Uterus (tissue), 4 donors: ENCODE measurements at places on chromosomes 2 and 18. TPM values are rescaled to one million over a fixed set of nuclear protein-coding genes. Genes with fewer than 3 reads are reported as not detected.

GRCh38 chr2:230680463-230681170 is 32.0 kb upstream of the CAB39 start:
- no peaks in the 10 kb centered on the region for H3K36me3 ChIP-seq
- H3K4me3 ChIP-seq, result no peak overlapping the region
- H3K27me3 ChIP-seq, result no peaks in the 10 kb centered on the region

- no peaks in the 10 kb centered on the region for H3K27me3 ChIP-seq
- no peak overlapping the region for H3K27ac ChIP-seq
- no peaks in the 10 kb centered on the region for H3K4me1 ChIP-seq
- H3K36me3 ChIP-seq, result no peaks in the 10 kb centered on the region
- H3K4me3 ChIP-seq, result no peak overlapping the region
These were observed 76.9 kb upstream of the MAP3K20 start for GRCh38 chr2:172998547-172999272.

GRCh38 chr2:199457147-199458008 is at the start of gene SATB2:
SATB2 (minus strand) TSS chr2:199457939; CDS start chr2:199456037, 1,902 bp downstream.
- DNase-seq, result no peak
- H3K4me3 ChIP-seq, result peak within 1 kb of the TSS; percentile 88
- peak within 1 kb of the TSS; percentile 72 for H3K27ac ChIP-seq

DNA sequence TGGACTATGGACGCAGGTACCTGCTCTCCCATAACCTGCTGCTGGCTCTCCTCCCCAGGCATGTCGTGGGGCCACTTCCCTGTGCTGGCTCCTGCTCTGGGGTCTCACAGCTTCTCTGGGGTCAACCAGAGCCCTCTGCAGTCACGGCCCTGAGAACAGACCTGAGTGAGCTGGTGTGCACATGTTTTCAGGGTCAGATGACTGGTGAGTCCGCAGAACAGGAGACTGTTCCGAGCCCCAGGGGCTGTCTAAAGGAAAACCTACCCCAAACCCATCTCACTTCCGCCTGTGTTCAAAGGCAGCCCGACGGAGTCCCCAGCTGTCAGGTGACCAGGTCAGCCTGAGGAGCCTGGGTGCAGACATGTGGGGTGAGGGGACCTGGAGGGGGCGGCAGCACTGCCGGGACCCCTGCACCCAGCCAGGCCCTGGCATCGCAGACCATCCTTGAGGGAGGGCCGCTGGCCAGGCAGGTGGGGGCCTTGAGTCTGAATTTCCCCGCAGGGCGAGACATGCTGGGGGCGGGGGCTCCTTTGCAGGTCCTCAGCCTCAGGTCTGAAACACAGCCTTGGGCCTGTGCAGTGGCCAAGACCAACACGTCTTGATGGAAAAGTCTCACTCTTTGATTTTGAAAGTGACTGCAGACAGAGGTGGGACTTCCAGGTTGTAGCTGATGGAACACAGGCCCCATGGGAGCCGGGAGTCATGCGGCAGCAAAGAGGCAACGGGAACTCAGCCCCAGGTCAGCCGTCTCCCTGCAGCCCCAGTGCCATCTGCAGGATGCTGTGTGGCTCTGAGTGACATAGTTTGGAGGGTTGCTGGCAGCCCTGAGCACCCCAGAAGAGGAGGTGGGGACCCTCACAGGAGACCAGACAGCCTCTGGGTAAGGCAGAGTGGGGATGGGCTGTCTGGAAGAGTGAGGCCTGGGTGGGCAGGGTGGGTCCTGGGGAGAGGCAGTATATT is 65.3 kb downstream of the TWIST2 start:
- H3K36me3 ChIP-seq, result no peaks in the 10 kb centered on the region
- H3K4me3 ChIP-seq, result no peak overlapping the region
- no peaks in the 10 kb centered on the region for H3K27me3 ChIP-seq
- DNase-seq, result no peak
- no peaks in the 10 kb centered on the region for H3K4me1 ChIP-seq

DNA sequence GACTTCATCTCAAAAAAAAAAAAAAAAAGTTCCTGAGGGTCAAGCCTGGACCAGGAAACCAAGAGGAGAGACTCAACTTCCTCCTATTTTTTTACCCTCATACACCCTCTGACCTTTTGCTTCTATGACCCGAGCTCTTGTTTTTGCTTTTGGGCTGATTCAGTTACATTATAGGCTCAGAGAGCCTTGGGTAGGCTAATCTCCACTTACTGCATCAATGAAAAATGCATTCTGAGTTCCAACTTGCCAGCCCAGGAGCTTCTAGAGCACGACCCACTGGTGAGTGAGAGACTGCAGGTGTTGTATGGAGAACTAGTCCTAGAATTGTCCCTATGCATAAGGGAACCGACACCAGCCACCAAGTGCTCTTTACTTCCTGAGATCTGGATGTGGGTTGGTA is 91.1 kb downstream of the CABLES1 start:
- H3K27me3 ChIP-seq, result no peaks in the 10 kb centered on the region
- DNase-seq, result no peak
- H3K36me3 ChIP-seq, result no peaks in the 10 kb centered on the region
- H3K4me3 ChIP-seq, result no peak overlapping the region
- peak overlapping the region; percentile 95 for H3K27ac ChIP-seq
- H3K4me1 ChIP-seq, result peaks cover 14% of the 10 kb centered on the region

DNA sequence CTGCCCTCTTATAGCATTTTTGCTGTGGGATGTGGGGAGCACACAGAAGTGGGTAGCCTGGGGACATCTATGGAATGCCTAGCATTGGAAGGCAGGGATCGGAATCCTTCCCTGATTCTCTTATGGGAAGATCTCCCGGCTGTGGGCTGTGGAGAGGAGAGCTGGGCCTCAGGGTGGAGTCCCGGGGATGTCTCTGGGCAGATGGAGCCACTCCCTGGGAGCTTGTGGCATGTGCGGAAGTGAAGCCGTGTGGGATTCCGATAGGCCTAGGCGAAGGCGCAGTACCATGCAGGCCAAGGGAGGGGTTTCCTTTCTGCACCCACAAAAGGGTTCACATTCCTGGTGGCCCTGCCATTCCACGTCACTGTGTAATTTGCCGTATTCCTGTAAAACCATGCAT is 87.9 kb downstream of the GLI2 start:
- H3K27ac ChIP-seq, result no peak overlapping the region
- no peaks in the 10 kb centered on the region for H3K4me1 ChIP-seq
- H3K4me3 ChIP-seq, result no peak overlapping the region
- H3K27me3 ChIP-seq, result no peaks in the 10 kb centered on the region
- DNase-seq, result no peak

DNA sequence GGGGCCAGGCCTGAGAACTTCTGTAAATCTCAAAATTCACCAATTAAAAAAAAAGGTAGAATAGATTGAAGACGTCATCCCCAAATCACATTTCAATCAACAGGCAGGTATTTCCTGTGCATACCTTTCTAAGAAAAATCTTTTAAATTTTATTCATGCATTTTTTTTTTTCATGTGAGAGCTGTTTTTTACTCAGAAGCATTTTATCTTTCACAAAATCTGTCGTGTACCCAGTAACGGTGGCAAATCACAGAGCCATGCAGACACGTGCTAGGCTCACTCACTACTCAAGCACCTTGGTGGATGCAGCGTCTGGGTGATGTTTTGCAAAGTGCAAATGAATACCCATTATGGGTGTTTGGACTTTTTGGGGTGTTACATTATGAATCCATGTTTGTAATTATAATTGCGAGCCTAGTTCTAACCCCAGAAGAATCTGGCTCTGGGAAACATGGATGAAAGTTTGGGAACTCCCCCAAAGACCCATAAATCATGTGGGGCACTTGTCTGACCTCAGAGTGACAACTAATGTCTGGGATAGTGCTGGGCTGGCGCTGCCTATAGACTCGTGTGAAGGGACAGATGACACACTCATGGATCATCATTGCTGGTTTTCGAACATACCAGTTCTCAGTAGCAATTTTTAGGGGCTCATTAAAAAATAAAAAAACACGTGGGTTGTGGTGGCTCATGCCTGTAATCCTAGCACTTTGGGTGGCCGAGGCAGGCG is 335.2 kb downstream of the LPIN1 start:
- H3K27ac ChIP-seq, result no peak overlapping the region
- no peak overlapping the region for H3K4me3 ChIP-seq
- no peak for DNase-seq
- no peaks in the 10 kb centered on the region for H3K36me3 ChIP-seq
- H3K4me1 ChIP-seq, result no peaks in the 10 kb centered on the region

DNA sequence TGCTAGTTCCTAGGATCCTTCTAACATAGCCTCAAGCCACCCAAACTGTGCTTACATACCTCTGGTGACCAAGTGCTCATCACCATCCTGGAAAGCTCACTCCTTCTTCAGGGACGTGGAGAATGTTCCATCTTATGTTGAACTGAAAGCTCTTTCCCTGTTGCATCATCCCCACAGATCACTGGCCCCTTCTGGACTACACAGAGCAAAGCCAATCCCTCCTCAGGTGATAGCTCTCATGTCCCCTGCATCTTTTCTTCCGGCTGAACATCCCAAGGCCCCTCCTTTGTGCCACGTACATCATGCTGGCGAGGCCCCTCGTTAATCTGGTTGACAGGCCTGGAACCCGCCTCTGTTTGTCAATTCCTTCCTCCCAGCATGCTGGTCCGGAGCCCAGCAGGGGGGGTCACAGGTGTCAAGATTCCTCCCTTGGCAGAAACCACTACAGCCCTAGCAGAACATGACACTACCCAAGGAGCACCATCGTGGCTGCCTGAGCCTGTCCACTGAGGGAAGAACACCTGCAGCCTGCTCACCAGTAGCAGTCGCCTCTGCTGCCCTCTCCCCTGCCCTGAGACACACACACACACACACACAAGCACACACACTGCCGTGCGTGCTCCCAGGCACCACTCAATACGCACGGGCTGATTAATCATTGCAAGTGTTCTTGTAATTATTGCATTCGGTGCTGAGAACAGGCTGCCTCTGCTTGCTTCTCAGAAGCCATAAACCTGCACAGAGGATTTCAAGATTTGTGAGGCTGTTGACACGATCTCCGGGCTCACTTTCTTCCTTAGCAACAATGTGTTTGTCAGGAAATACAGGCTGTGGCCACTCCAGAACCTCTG is 6.3 kb upstream of the KCNK3 start:
- H3K36me3 ChIP-seq, result no peaks in the 10 kb centered on the region
- H3K4me3 ChIP-seq, result no peak overlapping the region
- DNase-seq, result no peak
- no peak overlapping the region for H3K27ac ChIP-seq
- H3K4me1 ChIP-seq, result no peaks in the 10 kb centered on the region
- no peaks in the 10 kb centered on the region for H3K27me3 ChIP-seq

DNA sequence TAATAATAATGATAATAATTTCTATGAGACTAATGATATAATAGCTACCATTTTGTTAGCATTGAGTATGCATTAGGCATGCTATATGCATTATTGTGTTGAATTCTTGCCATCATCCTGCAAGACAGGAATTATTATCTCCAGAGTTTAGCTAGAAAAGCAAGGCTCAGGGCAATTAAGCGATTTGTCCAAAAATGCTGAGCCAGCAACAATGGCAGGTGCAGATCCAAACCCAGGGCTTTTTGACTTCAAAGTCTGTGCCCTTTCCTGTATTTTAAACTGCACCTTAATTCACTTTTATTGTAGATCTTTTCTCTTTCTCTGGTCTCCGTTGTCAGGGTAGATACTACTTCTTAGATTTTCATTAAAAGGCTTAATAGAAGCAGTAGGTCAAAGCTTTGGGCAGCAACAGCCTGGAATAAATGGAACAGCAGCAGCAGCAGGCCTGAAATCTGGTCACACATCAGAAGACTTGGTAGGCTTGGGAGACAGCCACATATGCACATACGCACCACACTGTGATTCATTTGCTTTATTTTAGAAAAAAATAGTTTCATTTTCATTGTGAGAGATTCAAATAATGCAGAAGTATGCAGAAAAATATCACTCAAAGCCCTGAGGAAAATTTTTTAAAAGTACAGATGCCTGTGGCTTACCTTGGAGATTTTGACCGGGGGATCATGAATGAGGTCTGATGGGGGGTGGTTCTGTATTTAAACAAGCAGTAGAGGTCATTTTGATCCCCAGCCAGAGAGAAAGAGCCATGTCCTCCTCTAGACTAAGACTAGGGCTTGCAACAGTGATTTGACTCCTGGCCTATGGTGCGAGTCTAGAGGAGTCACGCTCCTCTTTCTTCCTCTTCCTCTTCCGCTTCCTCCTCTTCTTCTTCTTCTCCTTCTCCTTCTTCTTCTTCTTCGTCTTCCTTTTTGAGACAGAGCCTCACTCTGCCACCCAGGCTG is 455.7 kb downstream of the TSN start:
- no peak overlapping the region for H3K4me3 ChIP-seq
- no peak overlapping the region for H3K27ac ChIP-seq
- H3K4me1 ChIP-seq, result no peaks in the 10 kb centered on the region
- H3K27me3 ChIP-seq, result no peaks in the 10 kb centered on the region
- DNase-seq, result no peak
- H3K36me3 ChIP-seq, result no peaks in the 10 kb centered on the region

GRCh38 chr2:38496927-38497669 is 105.6 kb downstream of the HNRNPLL start:
- DNase-seq, result no peak
- H3K4me1 ChIP-seq, result peaks cover 15% of the 10 kb centered on the region
- no peaks in the 10 kb centered on the region for H3K27me3 ChIP-seq
- H3K27ac ChIP-seq, result no peak overlapping the region
- H3K36me3 ChIP-seq, result no peaks in the 10 kb centered on the region

- H3K4me3 ChIP-seq, result no peak overlapping the region
- peaks cover 38% of the 10 kb centered on the region for H3K4me1 ChIP-seq
- H3K36me3 ChIP-seq, result no peaks in the 10 kb centered on the region
- peak overlapping the region; percentile 44 for H3K27ac ChIP-seq
These were observed 10.0 kb downstream of the SLC40A1 start for GRCh38 chr2:189570570-189571031.

DNA sequence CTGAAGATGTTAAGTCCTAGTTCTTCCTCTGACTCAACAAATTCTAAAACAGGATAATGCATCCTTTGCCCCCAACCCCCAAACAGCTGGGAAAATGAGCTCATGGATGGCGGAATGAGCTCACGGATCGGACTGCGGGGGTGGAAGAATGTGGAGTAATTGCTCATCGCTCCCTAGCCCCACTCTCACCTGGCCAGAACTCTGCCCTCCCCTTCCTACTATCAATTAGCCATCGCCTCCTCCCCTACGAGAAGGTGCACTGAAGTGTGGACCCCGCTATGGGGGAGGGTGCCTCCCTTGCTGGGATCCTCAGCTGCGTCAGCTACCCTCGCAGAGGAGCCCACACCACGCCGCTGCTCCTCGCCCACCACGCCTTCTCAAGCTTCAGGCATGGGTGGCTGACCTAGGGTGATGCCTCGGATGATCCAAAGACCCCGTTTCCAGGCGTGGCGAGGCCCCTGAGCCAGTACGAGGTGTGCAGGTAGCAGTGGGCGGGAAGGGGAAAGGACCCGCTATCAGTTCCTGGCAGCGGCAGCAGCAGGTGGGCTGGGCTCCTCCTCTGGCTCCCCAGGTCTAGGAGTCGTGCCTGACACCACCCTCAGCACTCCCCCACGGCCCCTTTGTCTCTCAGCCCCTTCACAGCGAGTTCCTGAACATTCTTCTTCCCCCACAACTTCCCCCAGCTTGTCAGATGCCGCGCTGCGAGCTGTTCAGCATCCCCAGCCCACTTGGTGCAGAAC is 82.1 kb upstream of the POMC start:
- DNase-seq, result no peak
- peak overlapping the region; percentile 91 for H3K27ac ChIP-seq
- no peaks in the 10 kb centered on the region for H3K36me3 ChIP-seq
- no peaks in the 10 kb centered on the region for H3K4me1 ChIP-seq
- no peak overlapping the region for H3K4me3 ChIP-seq

Gene POMC
- 8.5 TPM for total RNA-seq

Gene LOXHD1
- 0.62 TPM for total RNA-seq

Gene EMILIN2
- 60.2 TPM for total RNA-seq

Gene DYNC1I2
- total RNA-seq, result 54.6 TPM

Gene ZC3H8
- 42.0 TPM for total RNA-seq

Gene ARHGEF4
- total RNA-seq, result 1.8 TPM

Gene SUMO1
- 45.6 TPM for total RNA-seq

Gene CD8B2
- not detected for total RNA-seq

Gene EN1
- total RNA-seq, result not detected

Gene GAREM1
- total RNA-seq, result 12.0 TPM
